ENCODE measurements at places on chromosomes 2 and 18.
A peak's percentile ranks its signal among the peaks of the same experiment; 100 is the strongest.

DNA sequence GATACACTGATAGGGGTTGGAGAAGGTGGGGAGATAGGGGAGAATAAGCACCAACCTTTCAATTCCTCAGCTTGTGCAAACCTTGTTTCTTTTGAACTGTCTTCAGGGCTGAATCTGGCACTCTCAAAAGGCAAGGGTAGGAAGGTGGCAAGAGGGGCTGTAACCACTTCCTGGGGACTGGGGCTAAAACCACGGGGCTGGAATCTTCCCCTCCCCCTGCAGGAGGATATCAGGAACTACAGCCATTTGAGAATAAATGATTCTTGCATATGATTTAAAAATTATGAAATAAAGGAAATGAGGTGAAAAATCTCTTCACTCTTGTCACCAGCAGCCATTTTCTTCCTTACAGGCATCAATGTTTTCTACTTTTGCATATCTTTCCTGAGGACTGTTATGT is 50.8 kb downstream of the ATOH8 start:
- no peak for DNase-seq

DNA sequence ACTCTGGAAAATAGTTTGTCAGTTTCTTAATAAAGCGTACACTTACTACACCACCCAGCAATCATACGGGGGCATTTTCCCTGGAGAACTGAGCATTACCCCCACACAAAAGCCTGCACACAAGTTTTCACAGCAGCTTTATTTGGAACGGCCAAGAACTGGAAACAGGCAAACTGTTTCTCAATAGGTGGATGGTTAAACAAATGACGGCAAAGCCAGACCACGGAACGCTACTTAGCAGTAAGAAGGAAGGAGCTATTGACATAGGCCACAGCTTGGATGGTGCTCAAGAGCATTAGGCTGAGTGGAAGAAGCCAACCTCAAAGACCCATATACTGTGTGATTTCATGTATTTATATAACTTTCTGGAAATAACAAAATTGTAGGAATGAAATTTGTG is 9.0 kb downstream of the MALL start:
- no peak for DNase-seq

GRCh38 chr2:27885661-27886060 is 4.5 kb downstream of the RBKS start:
- DNase-seq: no peak

GRCh38 chr2:238131761-238132462 is 6.6 kb upstream of the KLHL30 start:
- DNase-seq: no peak

- peak; percentile 41 for DNase-seq
Observed at GRCh38 chr2:2646433-2647051, 315.5 kb upstream of the MYT1L start.

DNA sequence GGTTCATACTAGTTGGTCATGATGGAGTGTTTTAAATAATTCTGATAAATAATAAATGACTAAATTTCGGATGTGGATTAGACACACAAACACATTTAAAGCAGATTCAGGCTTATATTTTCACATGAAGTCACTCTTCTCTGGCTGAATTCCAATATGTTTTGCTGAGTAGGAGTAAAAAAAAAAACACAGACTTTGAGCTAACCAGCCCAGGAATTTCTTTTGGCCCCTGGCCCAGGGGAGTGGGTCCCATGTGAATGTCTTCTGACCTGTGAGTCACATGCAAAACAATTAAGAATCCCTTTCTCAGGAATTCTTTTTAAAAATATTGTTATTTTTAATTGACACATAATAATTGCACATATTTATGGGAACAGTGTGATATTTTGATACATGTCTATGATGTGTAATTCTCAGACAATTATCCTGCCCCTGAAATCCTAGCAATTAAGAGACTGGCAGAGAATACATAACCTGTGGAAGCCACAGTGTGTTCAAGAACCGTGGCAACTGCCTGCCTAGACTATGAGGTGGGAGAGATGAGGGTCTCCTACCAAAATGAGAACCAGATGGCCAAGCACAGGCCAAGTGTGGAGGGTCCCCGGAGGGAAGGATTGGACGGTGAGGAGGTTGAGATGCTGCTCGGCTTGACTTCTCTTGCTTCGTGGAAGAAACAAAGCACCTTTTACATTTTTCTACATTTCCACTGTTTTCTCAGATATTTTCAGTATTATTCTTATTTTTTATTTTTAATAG is 236.4 kb downstream of the PIEZO2 start:
- DNase-seq: no peak

DNA sequence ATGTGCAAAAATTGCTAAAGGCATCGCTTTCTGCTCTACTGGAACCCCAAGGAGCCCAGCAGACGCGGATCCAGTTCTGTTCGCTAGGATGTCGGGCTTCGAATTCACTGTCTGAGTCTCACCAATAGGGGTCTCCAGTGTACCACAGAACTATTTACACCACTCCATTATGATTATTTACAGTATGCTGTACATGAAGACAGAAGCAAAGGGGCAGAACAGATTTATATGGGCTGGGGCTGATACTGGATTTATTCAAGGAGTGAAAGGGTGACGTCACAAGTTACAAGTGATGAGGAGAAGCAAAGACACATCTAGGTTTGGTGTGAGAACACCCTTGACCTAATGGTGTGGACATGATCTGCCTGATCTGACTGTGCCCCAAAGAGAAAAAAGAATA is 185.3 kb upstream of the ATP5MC3 start:
- peak; percentile 21 for DNase-seq

DNA sequence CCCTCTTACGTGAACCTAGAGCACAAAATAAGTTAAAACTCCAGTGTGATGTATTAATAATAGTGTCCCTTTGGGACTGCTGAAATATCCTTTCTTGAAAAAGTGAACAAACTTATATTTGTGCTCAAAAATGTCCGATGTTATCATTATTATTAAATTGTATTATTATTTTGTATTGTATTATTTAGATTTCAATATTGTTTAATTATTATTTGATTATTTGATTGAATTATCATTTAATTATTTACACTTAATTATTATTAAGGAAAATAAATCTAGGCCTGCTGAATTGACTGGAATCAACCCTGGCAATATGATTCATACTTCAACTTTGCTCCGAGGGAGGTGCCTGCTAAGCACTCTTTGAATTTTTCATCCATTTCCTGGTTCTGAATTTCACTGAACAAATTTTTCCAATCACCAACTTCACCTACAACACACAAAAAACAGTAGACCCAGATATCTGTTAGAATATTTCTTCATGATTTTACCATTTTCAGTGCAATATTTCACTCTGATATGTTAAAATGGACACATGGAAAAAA is 10.9 kb upstream of the EIF2AK2 start:
- DNase-seq: no peak

- no peak for DNase-seq
Observed at GRCh38 chr18:68925268-68925667, 127.4 kb downstream of the CCDC102B start.

DNA sequence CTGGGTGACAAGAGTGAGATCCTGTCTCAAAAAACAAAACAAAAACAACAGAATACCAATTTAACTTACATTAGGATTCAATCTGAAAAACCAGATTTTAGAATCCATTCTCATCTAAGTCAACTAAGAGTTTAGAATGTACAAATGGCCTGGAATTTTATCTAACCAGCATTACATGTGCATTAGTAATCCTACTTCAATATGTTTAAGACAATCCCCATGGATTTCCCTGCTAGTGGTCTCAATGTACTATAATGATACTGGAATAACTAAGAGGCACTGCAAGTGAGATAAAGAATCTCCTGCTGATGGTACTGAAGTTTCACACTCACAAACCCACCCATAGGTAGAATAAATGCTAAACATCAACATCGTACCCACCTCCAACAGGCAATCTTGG is 53.9 kb upstream of the DNER start:
- no peak for DNase-seq

DNA sequence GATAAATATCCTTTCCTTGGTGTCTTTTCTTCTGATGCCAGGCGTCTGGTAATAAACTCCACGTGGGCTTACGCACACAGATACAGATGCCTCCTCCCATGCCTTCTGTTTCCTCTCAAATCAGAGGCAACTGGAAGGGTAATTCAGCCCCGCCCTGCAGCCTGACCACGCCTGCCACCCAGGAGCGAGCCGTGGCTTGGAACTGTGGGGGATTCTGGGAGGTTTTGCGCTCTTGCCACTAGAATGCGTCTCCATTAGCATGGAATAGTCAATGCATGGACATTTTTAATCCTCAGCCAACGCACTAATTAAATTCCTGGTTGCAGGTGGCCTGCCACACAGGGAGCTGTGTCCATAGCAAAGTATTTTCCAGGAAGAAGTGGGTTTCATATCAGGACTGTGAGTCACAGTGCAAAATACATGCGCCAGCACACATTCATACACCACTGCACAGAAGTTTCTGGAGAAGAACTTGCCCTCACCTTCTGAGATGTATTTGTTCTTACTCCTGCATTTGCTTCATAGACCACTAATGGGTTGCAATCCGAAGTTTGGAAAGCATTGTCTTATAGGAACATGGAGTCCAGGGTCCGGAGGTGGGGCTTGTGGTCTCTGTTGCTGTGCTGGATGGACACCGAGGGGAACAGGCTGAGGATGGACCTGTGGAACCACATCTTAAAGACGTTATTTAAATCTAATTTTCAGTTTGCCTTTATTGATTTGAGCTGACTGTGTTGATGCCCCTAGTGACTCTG is 151.4 kb downstream of the LDLRAD4 start:
- peak; percentile 32 for DNase-seq

DNA sequence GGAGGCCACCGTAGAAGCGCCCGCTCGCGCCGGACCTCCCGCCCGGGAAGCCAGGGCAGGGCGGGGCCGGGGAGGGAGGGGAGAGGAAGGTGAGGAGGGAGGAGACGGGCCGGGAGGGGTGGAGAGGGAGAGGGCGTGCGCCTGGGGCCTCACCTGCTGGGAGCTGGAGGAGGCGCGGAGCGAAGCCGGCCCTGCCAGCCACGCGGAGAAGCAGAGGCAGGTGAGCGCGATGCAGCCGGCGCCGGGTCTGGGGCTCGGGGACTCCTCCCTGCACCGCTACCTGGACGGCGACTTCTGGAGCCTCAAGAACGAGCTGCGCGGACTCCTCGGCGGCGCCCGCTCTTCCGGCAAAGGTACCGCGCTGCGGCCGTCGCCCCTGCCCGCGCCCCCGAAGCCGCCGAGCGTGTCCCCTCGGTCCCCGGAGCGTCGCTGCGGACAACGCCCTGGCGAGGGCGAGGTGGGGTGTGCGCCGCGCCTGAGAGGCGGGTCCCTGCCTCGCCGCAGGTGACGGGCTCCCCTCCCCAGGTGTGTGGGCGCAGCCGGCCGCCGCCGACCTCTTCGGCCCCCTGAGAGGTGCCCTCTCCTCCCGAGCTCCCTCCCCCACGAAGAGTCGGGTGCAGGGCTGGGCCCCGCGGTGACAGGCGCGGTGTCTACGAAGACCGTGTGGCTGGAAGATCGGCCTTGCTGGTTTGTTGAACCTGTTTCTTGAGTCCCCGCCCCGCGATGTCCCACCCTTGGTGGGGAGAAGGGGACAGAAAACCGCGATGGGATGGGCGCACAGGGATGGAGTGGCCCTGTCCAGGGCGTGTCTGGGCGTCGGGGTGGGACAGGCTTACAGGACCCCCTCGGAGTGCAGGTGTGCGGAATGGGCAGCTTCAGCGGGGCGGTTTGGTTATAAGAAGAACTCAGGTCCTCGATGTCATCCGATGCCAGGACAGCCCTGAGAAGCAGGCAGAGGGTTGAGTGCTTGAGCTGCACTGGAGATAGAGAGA is at the start of gene ACOXL:
ACOXL (plus strand) TSS at position 152 of the 992 bp plus-strand sequence. CDS start 35,817 bp downstream, outside the sequence.
- peak; percentile 78 for DNase-seq

- DNase-seq: no peak
Observed at GRCh38 chr2:105291981-105292380, 37.6 kb downstream of the TGFBRAP1 start.

DNA sequence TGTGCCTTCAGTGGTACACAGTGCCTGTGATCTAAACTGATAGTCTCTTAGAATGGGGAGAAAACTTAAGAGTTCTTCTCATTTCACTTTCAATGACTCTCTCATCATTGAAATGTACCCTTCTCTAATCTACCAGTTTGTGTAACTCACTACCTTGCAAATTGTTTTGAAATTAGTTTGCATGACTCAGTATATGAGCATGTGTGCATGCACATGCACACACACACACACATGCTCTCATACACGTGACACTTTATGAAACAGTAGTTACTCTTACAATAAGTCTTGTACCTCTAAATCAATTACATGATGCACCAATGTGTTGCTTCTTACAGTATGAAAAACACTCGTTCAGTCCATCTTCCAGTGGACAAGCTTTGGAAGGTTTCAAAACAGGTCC is 10.6 kb downstream of the LYPD6B start:
- DNase-seq: no peak

- DNase-seq: no peak
Observed at GRCh38 chr2:67075530-67076238, 321.4 kb upstream of the ETAA1 start.

DNA sequence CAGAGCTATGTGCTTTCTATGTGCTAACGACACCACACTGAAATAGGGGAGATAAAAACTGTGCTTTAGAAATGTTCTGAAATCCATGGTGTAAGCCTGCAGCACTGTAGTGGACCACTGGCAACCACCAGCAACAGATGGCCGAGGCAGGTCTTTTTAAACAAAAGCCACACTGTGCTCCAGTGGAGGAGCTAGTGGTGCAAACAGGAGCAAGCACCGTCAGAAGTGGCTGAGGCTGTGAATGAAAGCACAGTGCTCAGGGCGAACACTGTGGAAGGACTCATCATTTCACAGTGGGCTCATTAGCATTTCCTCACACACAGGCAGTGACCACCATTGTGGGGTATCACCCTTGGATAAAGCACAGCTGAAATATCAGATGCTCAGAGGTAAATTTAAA is 22.9 kb upstream of the MTX2 start:
- DNase-seq: no peak

DNA sequence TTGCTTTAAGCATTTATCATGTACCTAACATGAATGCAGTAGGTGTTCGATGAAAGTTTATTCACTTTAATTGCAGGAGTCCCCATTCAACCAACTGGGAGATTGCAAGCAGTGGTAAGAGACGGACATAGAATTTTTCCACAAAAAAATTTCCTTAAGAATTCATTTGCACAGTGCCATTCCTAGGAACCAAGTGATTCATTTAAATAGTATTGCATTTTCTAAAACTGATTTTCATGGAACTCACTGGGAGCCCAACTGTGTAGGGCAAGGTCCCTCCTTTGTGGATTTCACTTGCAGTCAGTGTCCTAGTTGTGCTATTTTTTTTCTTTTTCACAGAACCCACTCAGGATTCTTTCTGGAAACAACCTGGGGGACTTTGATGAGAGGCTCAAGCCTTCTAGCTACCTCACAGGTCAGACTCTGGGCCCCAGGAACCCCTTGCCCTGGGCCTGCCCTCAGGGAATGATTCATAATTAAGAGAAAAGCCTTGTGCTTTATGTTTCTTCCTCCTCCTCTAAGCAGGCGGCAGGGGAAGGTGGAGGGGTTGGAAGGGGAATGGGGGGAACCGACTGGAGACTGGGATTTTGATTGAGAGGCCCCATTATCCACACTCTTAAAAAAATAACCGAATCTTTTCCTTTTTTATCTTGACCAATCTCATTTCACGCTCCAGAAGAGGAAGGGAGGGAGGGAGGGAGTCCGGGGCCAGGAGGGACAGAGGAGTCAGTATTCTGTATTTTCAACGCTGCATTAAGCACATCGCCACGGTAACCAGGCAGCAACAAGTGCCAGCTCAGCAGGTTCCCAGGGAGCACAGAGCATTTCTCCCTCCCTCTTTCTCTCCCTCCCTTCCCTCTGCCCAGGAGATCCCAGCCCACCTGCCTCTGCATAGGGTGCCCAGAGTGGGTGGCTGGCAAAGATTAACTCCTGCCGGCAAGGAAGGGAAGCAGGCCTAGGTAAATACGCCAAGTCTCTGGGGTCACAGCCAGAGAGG is 51.8 kb downstream of the PSD4 start:
- peak; percentile 31 for DNase-seq
